ENCODE measurements at places on chromosomes 5 and 9.

GRCh38 chr9:34392511-34392910 lies 15.8 kb upstream of the MYORG start:
- no peak for DNase-seq

DNA sequence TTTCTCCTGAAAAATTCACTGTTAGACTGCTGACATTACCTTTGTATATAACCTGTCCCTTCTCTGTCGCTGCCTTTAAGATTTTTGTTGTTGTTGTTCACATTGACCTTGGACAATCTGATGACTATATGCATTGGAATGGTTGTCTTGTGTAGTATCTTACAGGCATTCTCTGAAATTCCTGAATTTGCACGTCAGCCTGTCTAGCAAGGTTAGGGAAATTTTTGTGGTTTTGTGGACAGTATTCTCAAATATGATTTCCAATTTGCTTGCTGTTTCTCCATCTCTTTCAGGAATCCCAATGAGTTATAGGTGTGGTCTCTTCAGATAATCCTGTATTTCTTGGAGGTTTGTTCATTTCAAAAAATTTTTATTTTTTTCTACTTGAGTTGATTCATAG lies 140.8 kb downstream of the PRR16 start:
- peak; percentile 98 for DNase-seq

DNA sequence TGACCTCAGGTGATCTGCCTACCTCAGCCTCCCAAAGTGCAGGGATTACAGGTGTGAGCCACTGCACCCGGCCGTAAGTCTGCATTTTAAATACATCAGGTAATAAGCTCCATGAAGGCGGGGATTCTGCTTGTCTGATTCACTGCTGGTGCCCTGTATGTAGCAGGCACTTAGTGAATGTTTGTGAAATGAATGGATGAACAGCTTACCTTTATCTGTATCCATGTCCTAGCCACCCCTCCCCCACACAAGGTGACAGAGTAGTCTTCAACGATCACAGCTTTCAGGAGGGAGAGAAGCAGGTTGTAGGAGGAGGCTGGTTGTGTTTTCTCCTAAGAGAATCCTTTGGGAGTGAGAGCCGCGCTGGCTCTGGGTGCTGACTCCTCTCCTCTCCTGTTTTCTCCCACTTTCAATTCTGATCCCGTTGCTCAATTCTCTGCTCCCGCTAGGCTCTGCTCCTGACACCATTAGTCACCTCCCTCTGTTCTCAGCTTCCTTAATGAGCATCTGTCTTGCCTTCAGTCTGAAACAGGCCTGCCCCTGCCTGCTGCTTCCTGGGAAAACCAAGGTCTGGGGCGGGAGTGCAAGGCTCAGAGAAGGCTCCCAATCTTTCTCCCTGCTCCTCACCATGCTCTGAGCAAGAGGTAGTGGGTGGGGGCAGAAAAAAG lies 88.8 kb upstream of the CTNNA1 start:
- DNase-seq, result peak; percentile 55

- DNase-seq, result no peak
Measured at GRCh38 chr9:127083138-127083980, 39.1 kb downstream of the ANGPTL2 start.

GRCh38 chr5:112208699-112209615 lies 210.1 kb downstream of the EPB41L4A start:
- peak; percentile 17 for DNase-seq

DNA sequence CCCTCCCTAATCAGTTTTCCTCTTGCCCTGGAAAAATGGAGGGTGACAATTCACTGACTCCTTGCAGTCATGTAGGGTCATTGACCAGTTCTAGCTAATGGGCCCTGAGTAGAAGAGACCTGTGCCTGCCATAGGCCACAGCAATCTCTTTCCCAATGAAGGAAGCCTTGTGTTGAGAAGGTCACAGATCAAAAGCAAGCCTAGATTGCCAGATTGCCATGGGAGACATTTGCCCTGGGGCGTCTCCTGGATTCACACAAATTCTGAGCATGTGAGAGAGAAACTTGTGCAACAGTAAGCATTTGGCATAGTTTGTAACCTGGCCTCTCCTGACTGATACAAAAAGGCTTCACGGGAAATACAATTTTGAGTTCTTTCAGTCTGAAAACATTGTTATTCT lies 148.0 kb downstream of the NUDT12 start:
- no peak for DNase-seq

GRCh38 chr5:144395704-144396103 lies 225.0 kb downstream of the KCTD16 start:
- no peak for DNase-seq

- peak; percentile 87 for DNase-seq
Measured at GRCh38 chr5:57825031-57825686, 342.5 kb upstream of the ACTBL2 start.

DNA sequence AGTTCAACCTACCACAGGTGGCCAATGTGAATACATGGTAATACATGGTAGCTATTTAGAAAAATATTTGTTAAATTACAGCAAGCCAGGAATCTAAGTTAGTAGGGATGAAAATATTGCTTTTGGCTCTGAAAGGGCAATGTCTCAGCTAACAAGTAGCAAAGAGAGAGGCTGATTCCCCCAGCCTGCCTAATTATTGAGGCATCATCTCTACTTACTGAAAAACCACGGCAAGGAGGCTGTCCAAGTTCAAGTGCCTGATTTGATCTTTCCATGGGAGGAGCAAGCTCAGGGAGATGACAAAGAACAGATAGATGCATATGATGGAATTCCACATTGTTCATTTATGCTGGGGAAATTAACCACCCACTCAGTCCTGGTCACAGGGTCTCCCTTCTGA lies 28.7 kb upstream of the UBTD2 start:
- DNase-seq, result no peak

- no peak for DNase-seq
Measured at GRCh38 chr5:87125766-87126165, 141.9 kb upstream of the RASA1 start.

DNA sequence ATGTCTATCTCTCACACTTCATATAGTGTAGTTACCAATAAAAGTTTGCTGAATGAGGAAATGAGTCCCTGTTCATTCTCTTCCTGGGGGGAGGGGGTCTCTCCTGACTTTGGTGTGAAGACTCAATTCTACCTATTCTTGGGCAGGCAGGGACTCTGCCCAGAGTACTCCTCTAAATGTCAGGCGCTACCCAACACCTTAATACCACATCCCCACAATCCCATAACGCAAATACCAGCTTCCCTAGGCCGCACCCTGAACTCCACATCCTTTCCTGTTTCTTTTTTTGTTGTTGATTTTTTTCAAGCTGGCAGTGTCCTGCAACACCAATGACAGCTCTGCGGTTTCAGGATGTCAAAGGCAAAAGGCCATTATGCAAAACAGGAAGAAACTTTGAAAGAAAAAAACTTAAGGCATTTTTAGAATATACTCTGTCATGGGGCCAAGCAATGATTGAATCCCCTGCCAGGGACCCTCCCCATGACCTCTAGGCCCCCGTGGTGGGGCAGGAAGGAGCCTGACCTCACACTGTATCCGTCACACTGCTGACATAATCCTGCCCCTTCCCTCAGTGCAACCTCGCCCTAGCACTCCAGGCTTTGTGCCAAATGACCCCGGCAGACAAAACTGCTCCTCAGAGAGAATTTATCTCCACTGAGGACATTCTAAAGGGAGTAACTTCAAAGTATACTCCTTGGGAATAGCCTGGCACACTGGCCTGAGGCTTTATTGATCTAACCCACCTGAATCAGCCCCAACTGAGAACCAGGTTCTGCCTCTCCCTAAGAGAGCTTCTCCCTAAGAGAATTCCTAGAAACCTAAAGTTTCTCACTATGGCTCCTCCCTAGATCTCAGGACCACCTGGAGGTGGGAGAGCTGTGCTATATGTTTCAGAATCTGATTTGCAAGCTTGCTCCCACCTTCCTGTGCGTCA lies 8.0 kb downstream of the B4GALT1 start:
- peak; percentile 58 for DNase-seq

DNA sequence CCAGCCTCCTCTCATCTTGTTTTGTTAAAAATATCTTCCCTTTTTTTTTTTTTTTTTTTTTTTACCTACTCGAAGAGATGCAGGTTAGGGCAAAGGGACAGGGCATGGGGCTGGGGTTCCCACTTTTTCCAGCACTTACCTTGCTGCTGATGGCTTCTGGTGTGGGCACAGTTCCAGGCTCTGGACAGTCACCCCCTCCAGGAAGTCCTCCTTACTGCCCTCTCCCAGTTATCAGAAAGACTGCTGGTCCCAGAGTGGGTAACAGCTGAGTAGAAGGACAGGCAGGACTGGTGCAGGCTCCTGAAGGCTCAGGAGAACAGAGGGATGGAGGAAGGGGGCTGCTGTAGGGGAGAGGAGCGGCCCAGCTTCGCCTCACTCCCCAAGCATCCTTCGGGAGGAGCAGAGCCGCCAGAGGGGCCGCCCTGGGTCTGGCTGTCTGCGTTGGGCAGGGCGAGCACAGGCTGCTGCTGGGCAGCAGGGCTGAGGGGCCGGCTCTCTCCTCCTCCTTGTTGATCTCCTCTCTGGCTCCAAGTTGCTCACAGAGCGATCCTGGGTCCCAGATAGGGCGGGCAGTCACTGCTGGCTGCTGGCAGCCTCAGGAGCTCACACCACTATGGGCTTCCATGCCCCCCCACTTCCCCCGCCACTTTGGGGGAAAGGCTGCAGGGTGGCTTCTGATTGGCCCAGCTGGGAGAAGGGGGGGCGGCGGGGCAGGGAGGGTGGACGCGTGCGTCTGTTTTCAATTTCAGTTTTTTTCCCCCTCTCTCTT lies at the start of gene PDGFRB:
Gene PDGFRB (minus strand): TSS at position 588 of the 769 bp plus-strand sequence. CDS start 18,798 bp downstream, outside the sequence.
- peak; percentile 85 for DNase-seq

GRCh38 chr5:63439537-63439936 lies 522.7 kb downstream of the HTR1A start:
- no peak for DNase-seq

GRCh38 chr5:120985526-120985925 lies 521.4 kb downstream of the PRR16 start:
- DNase-seq, result no peak

DNA sequence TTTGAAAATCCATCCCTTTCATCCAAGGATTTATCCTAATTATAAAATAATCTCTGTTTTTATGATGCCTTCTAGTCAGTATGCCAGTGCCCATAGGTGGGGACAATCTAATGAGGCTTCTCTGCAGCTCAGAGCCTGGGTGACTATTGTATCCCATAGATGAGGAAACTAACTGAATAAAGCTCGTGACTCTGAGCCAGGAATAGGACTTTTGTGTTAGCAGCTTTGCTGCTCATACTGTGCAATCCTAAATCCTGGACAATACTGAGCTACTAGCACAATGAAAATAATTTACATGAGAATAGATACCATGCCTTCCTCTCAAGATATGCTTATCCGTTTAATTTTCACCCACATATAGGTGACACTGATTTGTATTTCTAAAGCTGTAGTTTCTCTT lies 443.0 kb downstream of the PLK2 start:
- no peak for DNase-seq

GRCh38 chr5:153347611-153348010 lies 142.9 kb upstream of the GRIA1 start:
- no peak for DNase-seq
